ENCODE measurements at places on chromosomes 4 and X. TPM values are rescaled to one million over a fixed set of nuclear protein-coding genes. Genes with fewer than 3 reads are reported as not detected.

The PTCHD1 gene
- polyA plus RNA-seq, result 0.01 TPM

The TRIM60 gene
- not detected for polyA plus RNA-seq

The TMEM150C gene
- polyA plus RNA-seq, result 3.6 TPM

The SAGE1 gene
- not detected for polyA plus RNA-seq

The TSPYL2 gene
- 23.2 TPM for polyA plus RNA-seq

The SPANXN5 gene
- polyA plus RNA-seq, result not detected

The SOWAHB gene
- not detected for polyA plus RNA-seq

The MGAT4D gene
- polyA plus RNA-seq, result not detected

The KDR gene
- 3.6 TPM for polyA plus RNA-seq

The SPANXB1 gene
- polyA plus RNA-seq, result not detected

The EIF2S3 gene
- polyA plus RNA-seq, result 56.1 TPM

GRCh38 chr4:86483773-86484172 is 110.3 kb upstream of the PTPN13 start:
- H3K27ac ChIP-seq, result no peak overlapping the region
- no peaks in the 10 kb centered on the region for H3K36me3 ChIP-seq
- no peaks in the 10 kb centered on the region for H3K27me3 ChIP-seq
- H3K4me1 ChIP-seq, result no peaks in the 10 kb centered on the region

GRCh38 chr4:80045786-80046185 is 27.2 kb downstream of the ANTXR2 start:
- no peaks in the 10 kb centered on the region for H3K27me3 ChIP-seq
- H3K4me1 ChIP-seq, result no peaks in the 10 kb centered on the region
- no peaks in the 10 kb centered on the region for H3K36me3 ChIP-seq

GRCh38 chr4:94711635-94712034 is 46.1 kb upstream of the BMPR1B start:
- H3K36me3 ChIP-seq, result no peaks in the 10 kb centered on the region
- no peak overlapping the region for H3K27ac ChIP-seq
- no peak overlapping the region for H3K4me3 ChIP-seq
- no peak for DNase-seq
- H3K27me3 ChIP-seq, result no peaks in the 10 kb centered on the region

DNA sequence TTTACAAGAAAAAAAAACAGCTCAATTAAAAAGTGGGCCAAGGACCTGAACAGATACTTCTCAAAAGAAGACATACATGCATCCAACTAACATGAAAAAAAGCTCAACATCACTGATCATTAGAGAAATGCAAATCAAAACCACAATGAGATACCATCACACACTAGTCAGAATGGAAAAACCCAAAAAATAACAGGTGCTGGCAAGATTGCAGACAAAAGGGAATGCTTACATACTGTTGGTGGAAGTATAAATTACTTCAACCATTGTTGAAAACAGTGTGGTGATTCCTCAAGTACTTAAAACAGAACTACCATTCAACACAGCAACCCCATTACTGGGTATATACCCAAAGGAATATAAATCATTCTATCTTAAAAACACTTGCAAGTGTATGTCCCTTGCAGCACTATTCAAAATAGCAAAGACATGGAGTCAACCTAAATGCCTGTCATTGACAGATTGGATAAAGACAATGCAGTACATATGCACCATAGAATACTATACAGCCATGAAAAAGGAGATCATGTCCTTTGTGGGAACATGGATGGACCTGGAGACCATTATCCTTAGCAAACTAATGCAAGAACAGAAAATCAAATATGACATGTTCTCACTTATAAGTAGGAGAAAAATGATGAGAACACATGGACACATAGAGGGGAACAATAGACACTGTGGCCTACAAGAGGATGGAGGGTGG is 97.6 kb downstream of the RAB28 start:
- DNase-seq, result no peak
- H3K4me1 ChIP-seq, result peaks cover 13% of the 10 kb centered on the region
- no peak overlapping the region for H3K27ac ChIP-seq
- no peaks in the 10 kb centered on the region for H3K27me3 ChIP-seq

GRCh38 chr4:155532373-155533085 is 134.1 kb upstream of the GUCY1A1 start:
- H3K36me3 ChIP-seq, result no peaks in the 10 kb centered on the region
- DNase-seq, result no peak
- no peak overlapping the region for H3K4me3 ChIP-seq
- no peaks in the 10 kb centered on the region for H3K4me1 ChIP-seq
- no peaks in the 10 kb centered on the region for H3K27me3 ChIP-seq
- H3K27ac ChIP-seq, result no peak overlapping the region

DNA sequence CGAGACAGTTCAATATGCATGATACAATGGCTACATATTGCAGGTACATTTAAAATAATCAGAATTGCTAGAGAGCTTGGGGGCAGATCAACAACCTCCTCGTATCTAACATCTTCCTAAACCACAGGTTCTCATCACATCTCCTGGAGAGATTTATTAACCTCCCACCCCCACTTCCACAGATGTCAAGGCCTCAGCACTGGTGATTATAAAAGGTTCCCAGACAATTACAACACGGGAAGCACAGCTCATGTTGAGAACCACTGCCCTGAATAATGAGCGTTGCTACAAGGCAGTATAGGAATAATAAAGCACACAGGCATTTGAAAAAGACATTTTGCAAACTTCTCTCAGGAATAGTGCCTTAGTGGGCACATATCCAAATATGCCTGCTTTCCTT is 42.8 kb downstream of the ELOVL6 start:
- no peak overlapping the region for H3K27ac ChIP-seq
- no peaks in the 10 kb centered on the region for H3K36me3 ChIP-seq
- H3K27me3 ChIP-seq, result no peaks in the 10 kb centered on the region
- H3K4me3 ChIP-seq, result no peak overlapping the region

DNA sequence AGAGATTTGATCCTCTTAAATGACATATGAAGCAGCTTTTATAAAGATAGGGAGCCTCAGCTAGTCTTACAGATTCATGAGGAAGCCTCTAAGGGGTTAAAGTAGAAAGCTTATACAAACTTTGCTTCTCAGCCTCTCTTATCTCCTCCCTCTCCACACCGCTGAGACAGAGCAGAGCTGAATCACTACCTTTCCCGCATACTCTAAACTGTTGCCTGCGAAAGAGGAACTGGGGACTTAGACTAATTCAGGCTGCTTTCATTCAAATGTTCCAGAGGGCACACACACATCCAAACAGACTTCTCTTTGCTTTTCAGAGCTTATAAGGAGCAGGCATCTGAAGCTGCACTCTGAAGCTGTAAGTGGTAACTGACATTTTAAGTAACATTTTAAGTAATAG is at the start of gene SERTM2:
Gene SERTM2, plus strand, starts transcription at position 169 of the 400 bp plus-strand sequence. CDS start 7,213 bp downstream, outside the sequence.
- no peaks in the 10 kb centered on the region for H3K36me3 ChIP-seq
- peaks cover 25% of the 10 kb centered on the region for H3K27me3 ChIP-seq
- no peak within 1 kb of the TSS for H3K4me3 ChIP-seq

- no peaks in the 10 kb centered on the region for H3K4me1 ChIP-seq
- no peaks in the 10 kb centered on the region for H3K27me3 ChIP-seq
- H3K4me3 ChIP-seq, result no peak overlapping the region
- H3K36me3 ChIP-seq, result no peaks in the 10 kb centered on the region
- H3K27ac ChIP-seq, result no peak overlapping the region
- DNase-seq, result no peak
Measured at GRCh38 chr4:40546506-40546905, 83.2 kb downstream of the RBM47 start.

DNA sequence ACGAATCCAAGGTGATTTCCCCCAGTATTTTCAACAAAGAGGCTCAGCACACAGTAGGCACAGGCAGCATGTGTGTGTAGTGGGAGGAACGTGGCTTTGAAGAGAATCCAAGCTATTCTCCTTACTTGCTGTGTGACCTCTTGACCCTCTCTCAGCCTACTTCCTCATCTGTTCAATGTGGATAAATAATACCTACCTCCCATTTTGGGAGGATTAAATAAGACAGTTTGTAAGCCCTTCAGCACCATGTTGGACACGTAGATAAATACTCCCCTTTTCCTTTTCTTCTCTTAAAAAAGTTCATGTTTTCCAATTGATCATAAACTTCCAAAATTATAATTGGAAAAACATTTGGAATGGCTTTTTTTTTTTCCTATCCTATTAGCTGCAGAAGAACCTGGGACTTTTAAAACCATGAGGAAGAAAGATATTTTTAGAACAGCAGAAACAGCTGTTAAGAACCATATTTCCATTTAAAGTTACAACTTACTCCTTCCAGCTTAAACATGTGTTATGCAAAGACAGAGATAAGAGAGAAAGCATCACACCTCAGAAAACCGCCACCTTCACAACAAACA is 56.1 kb upstream of the TMEM131L start:
- peaks cover 8% of the 10 kb centered on the region for H3K4me1 ChIP-seq
- no peak for DNase-seq
- no peak overlapping the region for H3K4me3 ChIP-seq
- no peaks in the 10 kb centered on the region for H3K27me3 ChIP-seq
- H3K36me3 ChIP-seq, result no peaks in the 10 kb centered on the region
- no peak overlapping the region for H3K27ac ChIP-seq

- no peaks in the 10 kb centered on the region for H3K36me3 ChIP-seq
- H3K4me1 ChIP-seq, result no peaks in the 10 kb centered on the region
- H3K27me3 ChIP-seq, result no peaks in the 10 kb centered on the region
- DNase-seq, result peak; percentile 57
Measured at GRCh38 chrX:39820938-39821708, 276.6 kb downstream of the BCOR start.

DNA sequence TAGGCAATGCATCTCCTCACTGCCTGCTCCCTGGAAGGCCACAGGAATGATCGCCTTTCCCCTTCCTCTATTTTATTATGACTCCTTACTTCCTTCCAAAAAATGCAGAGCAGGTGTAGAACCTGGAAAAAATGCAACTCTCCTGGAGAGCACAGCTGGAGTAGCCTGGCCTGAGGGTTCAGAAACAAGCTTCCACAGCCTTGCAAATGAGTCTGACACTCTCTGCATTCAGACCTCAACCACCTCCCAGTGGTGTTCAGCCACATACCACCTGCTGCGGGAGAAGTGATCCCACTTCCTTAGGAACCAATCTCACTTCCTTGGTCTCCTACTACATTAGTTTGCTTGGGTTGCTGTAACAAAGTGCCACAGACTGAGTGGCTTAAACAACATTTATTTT is 368.1 kb upstream of the NOCT start:
- H3K36me3 ChIP-seq, result no peaks in the 10 kb centered on the region
- no peaks in the 10 kb centered on the region for H3K4me1 ChIP-seq
- no peak for DNase-seq
- H3K4me3 ChIP-seq, result no peak overlapping the region

DNA sequence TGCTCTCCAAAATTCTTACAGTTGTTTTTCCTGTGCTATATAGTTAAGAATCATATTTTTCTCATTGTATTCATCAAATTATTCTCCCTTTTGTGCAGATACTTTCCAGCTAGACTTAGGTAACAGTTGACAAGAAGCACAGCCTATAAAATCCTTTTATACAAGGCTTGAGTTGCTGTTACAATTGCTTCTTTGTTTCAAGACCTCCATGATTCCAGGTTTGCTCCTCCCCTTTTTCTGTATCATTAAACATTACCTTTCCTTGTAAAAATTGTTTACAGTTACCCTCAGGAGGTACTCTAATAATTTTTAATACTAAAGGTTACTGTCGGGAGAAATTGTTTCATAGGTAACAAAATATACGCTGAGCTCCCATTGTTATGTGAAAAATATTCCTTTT is 192.3 kb upstream of the GRID2 start:
- no peaks in the 10 kb centered on the region for H3K36me3 ChIP-seq
- H3K27me3 ChIP-seq, result no peaks in the 10 kb centered on the region
- no peak for DNase-seq

DNA sequence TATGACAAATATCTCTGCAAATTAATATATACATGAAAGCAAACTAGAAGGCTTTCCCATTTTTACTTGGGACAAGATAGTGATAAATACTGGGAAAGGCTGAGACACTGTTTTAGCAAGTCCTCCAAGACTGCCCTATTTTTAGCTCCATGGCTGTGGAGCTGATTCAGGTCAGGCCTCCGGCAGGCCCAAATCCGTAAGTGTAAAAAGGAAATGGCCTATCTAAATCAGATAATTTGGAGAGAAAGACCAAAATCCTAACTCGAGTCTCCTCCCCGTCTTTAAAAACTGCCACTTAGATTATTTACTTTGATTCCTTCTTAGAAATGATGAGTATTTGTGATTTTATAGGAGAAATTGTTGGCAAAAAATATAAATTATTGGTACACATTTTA is 2.9 kb downstream of the OTUD4 start:
- H3K27ac ChIP-seq, result peak overlapping the region; percentile 97
- H3K36me3 ChIP-seq, result peaks cover 11% of the 10 kb centered on the region
- no peak for DNase-seq

DNA sequence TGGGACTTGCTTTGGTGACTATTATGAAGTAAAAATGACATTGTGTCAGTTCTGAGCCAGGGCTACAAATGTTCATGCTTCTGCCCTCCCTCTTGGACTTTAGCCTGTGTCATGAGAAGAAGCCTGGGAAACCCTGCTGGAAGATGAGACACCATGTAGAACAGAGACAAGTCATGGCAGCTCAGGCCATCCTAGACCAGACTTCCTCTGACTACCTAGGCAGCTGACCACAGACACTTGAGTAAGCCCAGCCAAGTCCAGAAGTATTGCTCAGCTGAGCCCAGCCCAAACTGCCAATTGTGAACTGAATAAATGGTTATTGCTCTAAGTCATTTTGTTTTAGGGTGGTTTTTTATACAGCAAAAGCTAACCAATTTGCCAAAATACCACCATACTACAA is 467.6 kb upstream of the CNKSR2 start:
- no peaks in the 10 kb centered on the region for H3K36me3 ChIP-seq
- H3K27me3 ChIP-seq, result no peaks in the 10 kb centered on the region
- no peak overlapping the region for H3K27ac ChIP-seq
- H3K4me3 ChIP-seq, result no peak overlapping the region
- no peak for DNase-seq

- no peak overlapping the region for H3K27ac ChIP-seq
- no peaks in the 10 kb centered on the region for H3K36me3 ChIP-seq
- no peaks in the 10 kb centered on the region for H3K4me1 ChIP-seq
- DNase-seq, result peak; percentile 30
Measured at GRCh38 chr4:6331018-6331417, 61.4 kb downstream of the WFS1 start.

DNA sequence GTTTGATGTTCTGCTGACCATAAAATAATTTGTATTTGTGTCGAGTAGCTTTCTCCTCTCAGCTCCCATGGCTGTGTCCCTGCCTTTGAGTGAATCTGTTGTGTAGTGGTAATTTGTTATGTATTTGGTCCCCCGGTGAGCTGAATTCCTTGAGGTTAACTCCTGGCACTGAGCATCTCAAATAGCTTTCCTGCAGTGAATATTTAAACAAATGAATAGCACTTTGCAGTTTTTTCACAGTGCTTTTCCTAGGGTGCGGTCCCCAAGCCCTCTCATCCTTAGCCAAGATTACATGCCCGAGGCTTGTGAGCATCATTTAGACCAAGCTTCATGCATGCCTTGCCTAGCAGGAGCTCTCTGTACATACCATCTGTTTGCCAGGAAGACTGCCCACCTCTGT is 74.2 kb downstream of the CLDN34 start:
- H3K4me3 ChIP-seq, result no peak overlapping the region
- H3K27me3 ChIP-seq, result no peaks in the 10 kb centered on the region
- no peak overlapping the region for H3K27ac ChIP-seq

GRCh38 chrX:48789366-48790220 is 3.2 kb downstream of the GATA1 start:
- H3K27ac ChIP-seq, result no peak overlapping the region
- no peaks in the 10 kb centered on the region for H3K4me1 ChIP-seq
- H3K4me3 ChIP-seq, result no peak overlapping the region
- peaks cover 37% of the 10 kb centered on the region for H3K27me3 ChIP-seq
- no peak for DNase-seq

- H3K27me3 ChIP-seq, result no peaks in the 10 kb centered on the region
- H3K36me3 ChIP-seq, result no peaks in the 10 kb centered on the region
- no peak overlapping the region for H3K27ac ChIP-seq
- no peaks in the 10 kb centered on the region for H3K4me1 ChIP-seq
- DNase-seq, result no peak
- no peak overlapping the region for H3K4me3 ChIP-seq
Measured at GRCh38 chr4:91909963-91910362, 393.8 kb upstream of the GRID2 start.
